Stimulated activated CD8-positive, alpha-beta memory T cell treated with anti-CD3 and anti-CD28 coated beads, Interleukin-7, amount 100 ng/mL, for 4 hours (primary cell): ENCODE measurements at places on chromosomes 13 and 19.

GRCh38 chr19:17647071-17648020, 40.8 kb downstream of the UNC13A start:
- DNase-seq: no peak

DNA sequence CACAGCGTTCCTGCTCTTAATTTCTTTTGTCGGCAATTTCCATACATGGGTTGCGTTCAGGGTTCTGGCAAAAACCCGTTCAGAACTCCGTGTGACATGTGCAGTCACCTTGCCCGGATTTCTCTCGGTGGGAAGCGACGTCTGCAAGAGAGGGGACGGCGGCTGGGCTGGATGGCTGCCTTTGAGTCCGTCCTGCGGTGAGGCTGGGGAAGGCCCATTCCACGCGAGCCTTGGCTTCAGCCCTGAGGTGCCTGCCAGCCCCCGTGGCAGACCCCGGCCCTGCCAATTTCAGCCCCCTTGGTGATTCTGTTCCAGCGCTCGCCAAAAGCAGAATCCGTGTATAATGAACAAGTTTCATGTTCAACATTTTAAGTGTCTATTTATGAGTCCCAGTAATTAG, 72.6 kb upstream of the TSHZ3 start:
- no peak for DNase-seq

- peak; percentile 42 for DNase-seq
Measured at GRCh38 chr13:20160306-20161274, at the start of gene GJA3. GJA3 (minus strand) TSS chr13:20161052; CDS start chr13:20143288, 17,764 bp downstream.

DNA sequence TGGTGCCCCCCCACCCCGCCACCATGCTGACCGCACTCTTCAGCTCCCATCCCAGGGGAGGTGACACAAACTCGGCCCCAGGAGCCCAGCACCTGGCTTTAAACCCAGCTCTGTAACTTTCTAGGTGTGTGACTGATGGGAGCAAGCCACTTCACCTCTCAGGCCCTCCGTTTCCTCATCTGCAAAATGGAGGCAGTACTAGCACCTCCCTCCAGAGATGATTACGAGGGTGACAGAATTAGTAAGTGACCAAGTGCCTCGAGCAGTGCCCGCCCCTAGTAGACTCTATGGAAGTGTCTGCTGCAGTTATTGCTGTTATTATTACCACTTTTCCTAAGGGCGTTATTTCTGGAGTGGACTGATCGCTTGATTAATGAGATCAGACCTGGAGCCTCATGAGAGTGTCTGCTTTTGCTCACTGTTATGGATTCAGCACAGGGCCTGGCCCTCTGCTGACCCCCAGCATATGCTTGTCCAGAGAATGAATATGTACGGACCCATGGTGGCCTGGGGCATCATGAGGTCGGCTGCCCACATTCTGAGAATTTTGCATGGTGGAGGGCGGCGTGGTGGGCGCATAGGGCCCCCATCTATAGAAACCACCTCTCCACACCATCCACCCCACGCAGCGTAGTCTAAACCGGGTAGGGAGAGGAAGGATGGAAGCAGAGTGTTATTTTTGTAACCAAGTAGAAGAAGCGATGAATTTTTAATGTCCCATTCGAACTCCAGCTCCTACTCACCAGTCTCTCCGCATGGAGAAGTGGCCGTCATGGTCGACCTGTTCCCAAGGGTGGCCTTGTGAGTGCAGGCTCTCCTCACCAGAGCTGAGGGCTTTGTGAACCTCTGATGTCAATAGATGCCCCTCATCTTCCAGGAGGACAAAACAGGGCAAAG, 48.2 kb downstream of the CAPN12 start:
- DNase-seq: no peak

DNA sequence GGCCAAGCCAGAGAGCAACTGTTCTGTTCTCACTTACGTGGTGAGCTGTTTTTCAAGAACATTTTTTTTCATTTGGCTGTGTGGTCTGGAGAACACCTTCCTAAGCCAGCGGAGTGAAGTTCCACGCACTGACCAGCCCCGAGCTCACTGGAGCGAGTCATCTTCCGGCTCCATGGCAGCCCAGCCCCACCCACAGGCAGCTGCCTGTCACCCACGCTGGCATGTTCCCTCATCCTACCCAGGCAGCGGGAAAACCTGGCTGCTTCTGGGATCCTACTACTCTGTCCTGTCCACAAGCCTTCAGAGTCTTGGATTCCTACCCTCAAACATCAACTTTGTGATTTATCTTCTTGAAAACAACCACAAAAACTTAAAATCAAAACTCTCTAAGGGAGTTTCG, 76.2 kb downstream of the GGACT start:
- no peak for DNase-seq

- no peak for DNase-seq
Measured at GRCh38 chr13:24348797-24349515, 39.6 kb downstream of the C1QTNF9 start.

- no peak for DNase-seq
Measured at GRCh38 chr13:108734676-108735075, 105.3 kb downstream of the MYO16 start.

- DNase-seq: no peak
Measured at GRCh38 chr13:45349438-45349837, 8.5 kb upstream of the TPT1 start.

DNA sequence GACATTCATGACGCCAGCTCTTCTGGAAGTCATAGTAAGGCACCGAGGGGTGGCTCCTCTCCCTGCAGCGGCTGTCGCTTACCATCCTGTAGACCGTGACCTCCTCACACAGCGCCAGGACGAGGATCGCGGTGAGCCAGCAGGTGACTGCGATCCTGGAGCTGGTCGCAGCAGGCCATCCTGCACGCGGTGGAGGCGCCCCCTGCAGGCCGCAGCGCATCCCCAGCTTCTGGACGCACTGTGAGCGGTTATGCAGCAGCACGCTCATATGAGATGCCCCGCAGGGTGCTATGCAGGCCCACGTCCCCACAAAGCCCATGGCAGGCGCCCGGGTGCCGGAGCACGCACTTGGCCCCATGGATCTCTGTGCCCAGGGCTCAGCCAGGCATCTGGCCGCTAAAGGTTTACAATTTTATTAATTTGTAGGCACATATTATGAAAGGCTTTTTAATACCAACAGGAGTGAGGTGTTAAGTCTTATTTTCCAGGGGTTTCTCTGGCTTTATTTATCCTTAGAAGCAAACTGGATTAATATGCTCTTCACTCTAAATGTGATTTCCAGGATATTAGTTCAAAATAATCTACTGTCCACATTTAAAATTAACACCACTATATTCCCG, 35.6 kb upstream of the PSPC1 start:
- DNase-seq: no peak

GRCh38 chr19:16608290-16608739, 19.7 kb downstream of the MED26 start:
- DNase-seq: no peak

DNA sequence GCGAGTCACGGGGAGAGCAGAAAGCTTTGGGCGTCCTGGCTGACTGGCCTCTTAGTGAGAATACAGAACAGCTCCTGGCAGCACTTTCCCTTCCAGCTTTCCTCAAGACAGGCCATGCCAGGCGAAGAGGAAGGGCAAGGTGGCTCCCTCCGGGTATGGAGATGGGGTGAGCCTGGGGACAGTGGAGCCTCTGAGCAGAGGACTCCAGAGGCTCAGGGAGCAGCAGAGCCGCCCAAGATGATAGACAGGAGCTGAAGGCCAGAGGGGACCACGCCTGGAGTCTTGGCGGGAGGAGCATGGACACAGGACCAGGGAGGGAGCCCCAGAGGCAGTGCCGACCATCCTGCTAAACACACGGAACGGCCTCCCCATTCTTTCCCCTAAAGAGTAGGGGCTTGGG, 229.1 kb downstream of the TM9SF2 start:
- DNase-seq: no peak

GRCh38 chr19:55677572-55678028, 2.6 kb downstream of the EPN1 start:
- DNase-seq: no peak

DNA sequence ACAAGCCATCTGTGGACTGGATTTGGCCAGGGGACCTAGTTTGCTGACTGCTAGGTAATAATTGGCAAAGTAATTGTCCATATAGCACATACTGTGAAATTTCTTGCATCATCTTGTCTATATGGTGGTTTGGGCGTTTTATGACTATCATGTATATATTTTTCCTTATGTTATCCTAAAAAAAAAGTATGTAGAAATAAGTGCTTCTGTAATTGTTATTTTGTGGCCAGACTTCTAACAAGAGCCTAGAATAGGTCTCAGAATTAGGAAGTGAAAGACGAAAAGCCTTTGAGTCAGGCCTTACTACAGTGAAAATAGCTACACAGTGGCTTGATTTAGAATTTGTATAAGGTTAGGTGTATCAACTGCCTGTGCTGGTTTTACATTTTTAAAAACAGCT, 4.2 kb downstream of the FNDC3A start:
- DNase-seq: no peak

GRCh38 chr13:100464006-100464405, 124.6 kb downstream of the GGACT start:
- no peak for DNase-seq

DNA sequence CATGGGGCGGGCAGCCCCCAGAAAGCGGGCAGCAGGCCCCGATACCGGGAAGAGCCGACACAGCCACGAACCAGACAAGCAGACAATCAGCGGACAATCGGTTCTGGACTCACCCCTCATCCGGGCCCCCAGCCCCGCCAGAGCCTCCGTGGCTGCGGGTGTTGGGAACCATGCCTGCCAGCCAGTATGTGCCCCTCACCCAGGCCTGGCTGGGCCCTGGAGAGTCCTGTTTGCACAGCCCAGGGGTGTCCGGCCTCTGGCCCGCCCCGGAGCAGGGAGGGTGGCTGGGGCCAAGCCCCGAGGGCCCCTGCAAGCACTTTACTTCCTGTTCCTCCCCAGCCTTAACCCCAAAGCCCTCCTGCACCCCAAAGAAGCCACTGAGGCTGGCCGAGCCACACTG, 7.8 kb downstream of the PODNL1 start:
- DNase-seq: no peak

DNA sequence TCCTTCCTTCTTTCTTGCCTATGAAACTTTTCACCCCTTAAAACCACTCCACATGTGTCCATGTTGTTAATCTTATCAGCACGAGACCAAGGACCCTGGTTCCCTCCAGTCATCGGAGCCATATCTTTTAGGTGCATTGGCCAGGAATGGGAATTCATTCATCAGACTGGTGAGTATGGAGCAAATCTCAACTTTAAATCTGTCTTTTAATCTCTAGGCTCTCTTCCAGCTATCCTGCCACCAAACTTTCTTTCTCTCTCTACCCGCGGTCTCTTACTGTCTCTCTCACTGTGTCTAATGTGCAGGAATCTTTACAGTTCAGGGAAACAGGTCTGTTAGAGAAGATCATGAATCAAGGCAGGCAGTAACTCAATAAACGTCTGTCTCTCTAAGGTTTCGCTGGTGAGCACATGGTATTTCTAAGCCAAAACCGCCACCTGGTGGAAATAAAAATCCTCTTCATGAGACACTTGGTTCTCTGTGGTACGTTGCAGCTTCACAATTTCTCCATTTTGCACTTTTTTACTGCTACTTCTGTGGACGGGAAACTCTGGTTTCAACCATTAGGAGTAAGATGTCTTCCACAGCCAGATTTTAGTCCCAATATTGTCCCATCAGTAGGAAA, 16.1 kb downstream of the LGALS16 start:
- DNase-seq: no peak

DNA sequence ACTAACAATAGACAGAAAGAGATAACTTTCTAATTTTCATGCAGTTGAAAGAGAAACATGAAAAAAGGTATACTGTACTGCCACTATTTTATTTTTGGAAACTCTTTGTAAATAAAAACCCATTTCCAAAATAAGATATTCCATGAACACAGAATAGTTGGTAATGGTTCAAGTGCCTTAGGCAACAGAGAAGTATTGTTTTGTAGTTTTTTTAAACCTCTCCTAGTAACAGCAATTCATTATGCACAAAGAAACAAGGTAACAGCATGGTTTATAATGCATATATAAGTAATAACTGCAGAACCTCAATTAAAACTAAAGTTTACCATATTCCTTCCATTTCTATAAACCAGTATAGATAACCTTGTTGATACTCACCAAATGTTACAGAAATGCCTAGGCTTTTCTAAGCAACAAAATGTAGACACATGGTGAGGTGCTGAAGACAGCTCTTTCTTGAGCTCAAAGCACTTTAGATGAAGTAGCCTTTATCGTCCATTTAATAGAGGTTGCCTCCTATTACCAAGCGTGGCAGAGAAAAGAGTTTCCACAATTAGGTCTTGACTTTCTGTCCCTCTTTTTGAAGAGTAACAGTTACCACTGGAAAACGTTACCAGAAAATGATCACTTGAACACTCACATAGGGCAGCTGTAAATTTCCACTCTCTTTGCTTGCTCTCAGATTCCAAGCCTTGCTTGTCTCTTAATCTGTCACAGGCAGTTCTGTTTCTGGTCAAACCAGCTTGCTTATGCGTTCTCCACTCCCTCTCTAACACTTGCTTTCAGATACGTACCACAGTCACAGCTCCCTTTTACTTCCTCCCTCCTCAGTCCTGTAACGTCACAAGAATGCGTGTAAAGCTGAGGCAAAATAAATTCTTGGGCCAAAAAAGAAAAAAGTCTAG, 42.9 kb downstream of the CAB39L start:
- no peak for DNase-seq

GRCh38 chr13:19960653-19960976, 2.1 kb downstream of the ZMYM2 start:
- no peak for DNase-seq

DNA sequence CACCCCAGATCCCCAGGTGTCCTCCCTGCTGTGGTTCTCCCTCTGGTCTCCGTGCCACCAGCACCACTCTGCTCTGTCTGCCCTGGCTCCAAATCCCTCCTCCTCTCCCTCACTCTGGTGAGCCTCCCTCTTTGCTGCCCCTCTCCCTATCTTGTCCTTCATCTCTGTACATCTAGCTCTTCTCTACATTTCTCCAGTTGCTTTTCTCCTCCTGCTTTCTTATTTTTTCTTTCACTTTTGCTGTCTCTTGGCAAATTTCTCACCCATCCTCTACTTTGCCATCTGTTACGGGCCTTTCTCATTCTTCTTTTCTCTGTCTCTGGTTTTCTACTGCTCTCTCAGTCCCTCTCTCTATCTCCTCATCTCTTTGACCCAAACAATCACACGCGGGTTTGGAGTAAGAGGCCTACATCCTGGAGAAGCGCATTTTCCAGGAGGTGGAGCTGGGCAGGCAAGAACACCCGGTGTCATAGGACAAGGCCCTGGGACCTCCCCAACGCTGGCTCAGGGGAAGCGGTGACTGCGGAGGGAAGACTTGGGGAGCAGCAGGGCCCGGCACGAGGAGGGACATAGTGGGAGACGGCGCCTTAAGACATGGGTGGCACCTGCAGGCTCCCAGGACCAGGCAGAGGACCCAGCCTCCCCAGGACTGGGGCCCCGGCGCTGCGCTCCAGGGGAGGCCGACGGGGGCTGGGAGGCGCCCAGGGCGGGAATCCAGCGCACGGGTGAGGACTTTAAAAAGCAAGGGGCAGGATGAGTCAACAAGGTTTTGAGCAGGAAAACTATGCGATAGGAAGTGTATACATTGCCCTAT, 9.9 kb downstream of the ZNF611 start:
- DNase-seq: no peak
